Neural progenitor cell (in vitro differentiated cells): ENCODE measurements at places on chromosomes 1 and 21. TPM values are rescaled to one million over a fixed set of nuclear protein-coding genes. Genes with fewer than 3 reads are reported as not detected.

- DNase-seq, result no peak
Measured at GRCh38 chr1:58779059-58779754, 4.6 kb downstream of the JUN start.

GRCh38 chr21:25334046-25334730, 273.1 kb downstream of the MRPL39 start:
- DNase-seq, result no peak

DNA sequence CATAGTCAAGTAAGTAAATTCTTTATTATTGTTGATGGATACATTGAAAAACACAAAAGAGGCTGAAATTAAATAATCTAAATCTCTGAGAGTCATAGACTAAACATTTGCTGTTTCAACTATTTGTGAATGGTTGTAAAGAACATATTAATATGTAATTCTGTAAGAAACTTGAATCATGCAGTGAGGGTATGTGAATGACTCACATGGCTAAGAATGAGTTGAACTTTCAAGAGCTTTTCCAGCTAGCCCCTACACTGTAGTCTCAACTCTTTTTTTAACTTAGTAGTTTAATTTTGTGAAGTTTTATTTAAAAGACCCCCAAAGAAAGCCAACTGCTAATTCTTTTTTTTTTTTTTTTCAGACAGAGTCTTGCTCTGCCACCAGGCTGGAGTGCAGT, 588.1 kb downstream of the DPYD start:
- no peak for DNase-seq

DNA sequence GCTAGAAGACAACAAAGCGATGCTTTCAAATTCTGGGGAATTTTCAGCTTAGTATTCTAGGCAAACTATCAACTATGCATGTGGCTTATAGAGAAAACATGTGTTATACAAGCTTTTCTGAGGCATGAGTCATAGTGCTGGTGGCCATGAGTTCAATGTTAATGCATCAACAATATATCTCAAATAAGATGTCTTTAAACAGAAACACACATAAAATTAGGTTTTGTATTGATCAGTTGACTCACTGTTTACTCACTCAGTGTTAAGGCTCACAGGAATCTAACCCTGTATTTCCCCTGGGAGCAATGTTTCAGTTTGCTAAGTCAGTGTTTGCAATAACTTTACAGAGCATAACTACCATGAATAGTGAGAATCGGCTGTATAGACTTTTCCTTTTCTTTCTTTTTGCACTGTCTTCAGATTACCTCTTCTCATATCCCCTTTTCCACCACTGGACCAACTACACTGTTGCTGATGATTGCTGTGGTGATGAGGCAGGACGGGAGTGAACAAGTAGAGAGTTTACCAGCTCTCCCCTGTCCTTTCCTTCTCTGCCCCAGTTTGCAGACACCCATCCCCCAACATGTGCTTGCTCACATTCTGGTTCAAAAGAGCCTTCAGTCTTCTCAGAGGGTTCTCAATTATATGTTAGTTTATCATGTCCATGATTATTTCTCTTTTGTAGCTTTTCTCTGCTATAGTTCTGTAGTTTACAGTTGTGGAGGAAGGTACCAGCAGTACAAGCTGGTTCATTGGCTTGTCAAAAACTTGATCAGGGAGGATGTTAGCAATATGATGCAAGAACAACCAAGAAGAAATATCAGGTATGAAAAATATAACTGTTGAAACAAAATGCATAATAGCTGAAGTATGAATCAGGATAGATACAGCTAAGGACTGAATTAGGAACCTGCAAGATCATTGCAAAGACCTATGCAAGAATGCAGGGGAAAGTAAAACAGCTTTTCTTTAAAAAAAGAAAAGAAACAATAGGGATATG, 23.9 kb downstream of the CD2 start:
- no peak for DNase-seq

Gene GJB3
- not detected in 2 replicates for total RNA-seq

Gene SELP
- not detected in 2 replicates for total RNA-seq

DNA sequence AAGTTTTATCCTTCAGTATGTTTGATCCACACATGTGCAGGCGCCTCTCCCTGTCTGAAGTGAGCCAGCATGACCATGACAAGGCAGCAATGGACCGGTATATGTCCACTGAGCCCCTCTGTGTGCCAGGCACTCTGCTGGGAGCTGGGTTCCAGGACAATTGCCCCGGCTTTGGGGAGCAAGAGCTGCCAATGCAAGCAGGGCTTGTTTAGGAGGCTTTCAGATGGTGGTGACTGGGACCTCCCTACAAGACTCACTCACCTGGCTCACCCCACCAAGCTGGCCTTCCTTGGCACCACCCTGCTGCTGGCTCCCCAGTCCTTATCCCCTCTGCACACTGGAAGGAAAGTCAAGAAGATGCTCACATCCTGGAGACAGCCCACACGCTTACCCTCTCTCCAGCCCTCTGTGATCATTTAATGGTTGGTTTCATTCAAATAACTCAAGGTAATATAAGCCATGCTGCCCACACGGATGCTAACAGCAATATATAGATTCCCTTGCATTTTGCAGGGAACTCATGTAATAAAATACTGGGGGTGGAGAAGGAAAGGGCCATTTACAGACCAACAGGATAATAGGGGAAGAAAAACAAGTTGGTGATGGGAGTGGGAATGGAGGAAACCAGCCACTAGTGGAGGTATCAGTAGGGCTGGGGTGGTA, 23.6 kb downstream of the KCND3 start:
- DNase-seq, result no peak

- DNase-seq, result no peak
Measured at GRCh38 chr1:85220756-85221201, 20.0 kb upstream of the SYDE2 start.

- peak; percentile 79 for DNase-seq
Measured at GRCh38 chr1:12594966-12595756, 22.8 kb downstream of the DHRS3 start.

Gene DNAJC28
- total RNA-seq, result 3.8 and 4.7 TPM in 2 replicates

Gene FYB2
- total RNA-seq, result 5.0 and 8.9 TPM in 2 replicates

GRCh38 chr1:76793594-76793993, 73.7 kb upstream of the ST6GALNAC5 start:
- no peak for DNase-seq
